HAP-1 (cell line): ENCODE measurements at places on chromosomes 6 and 20.

DNA sequence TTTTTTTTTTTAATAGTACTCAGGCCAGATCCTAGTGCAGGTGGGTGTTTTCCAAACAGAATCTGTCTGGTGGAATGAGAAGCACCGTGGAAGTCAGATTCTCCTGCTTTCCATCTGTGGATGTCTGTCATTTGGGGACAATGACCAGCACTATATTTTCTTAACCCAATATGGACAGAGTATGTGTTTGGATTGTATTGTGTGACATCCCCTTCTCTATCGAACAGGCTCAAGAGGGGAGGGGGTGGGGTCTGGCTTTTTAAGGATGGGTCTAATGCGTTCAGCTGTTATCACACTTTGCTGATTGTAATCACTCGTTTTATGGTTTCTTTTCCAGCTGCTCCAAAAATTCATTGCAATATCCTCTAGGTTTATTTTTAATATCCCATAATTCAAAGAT is 197.5 kb upstream of the CEP162 start:
- DNase-seq = no peak

GRCh38 chr6:137531376-137532092 is 37.3 kb upstream of the OLIG3 start:
- no peak for DNase-seq

GRCh38 chr6:109130065-109130464 is 34.8 kb downstream of the CEP57L1 start:
- no peak for DNase-seq

- DNase-seq = no peak
Observed at GRCh38 chr6:7188492-7188891, 80.7 kb downstream of the RREB1 start.

DNA sequence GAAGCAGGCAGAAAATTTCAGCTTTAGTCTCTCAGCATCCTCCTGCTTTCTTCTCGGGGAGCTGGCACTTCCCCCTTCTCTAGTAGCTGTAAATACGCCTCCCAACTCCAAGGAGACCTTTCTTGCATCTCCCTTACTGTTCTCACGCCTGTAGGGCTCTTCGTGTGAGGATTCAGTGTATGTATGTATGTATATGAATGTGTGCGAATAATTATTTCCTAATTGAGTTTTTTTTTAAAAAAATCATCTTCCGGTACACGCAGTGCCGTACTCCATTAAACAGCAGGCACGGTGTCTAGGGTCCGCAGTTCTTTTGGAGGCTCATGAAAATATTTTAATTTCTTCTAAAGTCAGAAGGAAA is 85.4 kb downstream of the HFE start:
- peak; percentile 22 for DNase-seq

GRCh38 chr6:42896178-42896719 is 16.8 kb downstream of the RPL7L1 start:
- no peak for DNase-seq

- DNase-seq = no peak
Observed at GRCh38 chr6:39902136-39902535, 32.1 kb downstream of the MOCS1 start.

DNA sequence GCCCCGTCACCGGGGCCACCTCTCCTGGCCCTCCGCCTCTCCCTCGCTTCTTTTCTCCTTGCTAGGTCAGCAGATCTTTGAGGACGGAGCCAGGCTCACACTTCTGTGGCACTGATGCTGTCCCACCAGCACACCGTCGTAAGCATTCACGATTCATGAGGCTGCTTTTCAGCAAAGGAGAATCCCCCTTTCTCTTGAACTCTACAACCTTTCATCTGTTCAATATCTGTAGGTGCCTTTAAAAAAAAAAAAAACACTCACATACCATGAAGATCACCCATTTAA is 31.3 kb downstream of the ANKRD60 start:
- DNase-seq = no peak

DNA sequence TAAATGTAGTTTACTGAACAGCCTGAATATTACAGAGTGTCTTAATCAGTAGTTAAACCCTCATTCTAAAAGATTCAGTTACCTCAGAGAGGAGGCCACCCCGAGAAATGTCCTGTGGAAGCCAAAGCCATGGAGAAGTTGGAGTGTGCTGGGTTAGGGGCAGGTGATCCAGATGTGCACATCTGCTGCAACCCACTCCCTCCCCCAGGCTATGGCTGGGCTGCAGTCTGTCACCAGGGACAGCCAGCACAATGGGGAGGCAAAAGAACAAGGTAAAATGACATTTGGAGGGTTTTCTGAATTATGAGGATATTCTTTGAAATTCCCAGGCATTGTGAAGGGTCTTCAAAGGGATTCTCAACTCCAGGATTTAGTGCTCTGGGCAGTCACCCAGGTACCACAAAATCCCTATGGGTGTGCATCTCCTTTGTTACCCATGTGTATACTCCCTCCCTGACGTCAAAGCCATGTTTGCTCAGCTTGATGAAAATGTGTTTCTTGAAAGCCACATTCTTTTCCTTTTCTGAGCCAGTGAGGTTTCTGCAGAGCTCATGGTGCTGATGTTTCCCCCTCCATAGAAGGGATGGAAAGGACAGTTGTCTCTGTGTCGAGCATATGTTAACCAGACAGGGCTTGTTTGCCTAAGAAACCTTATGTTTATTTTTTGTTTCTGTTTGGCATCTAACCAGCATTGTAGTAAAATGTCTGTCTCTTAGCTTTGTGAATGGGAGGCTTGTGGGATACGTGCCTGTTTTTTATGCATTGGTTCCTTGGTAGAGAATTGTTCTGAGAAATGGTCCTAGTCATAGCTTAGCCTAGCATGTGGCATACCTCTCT is 212.3 kb upstream of the TBX18 start:
- DNase-seq = no peak

GRCh38 chr6:82080767-82081166 is 166.8 kb downstream of the IBTK start:
- no peak for DNase-seq

- no peak for DNase-seq
Observed at GRCh38 chr6:17673543-17674254, 33.0 kb downstream of the NUP153 start.

GRCh38 chr20:44157061-44157460 is 29.9 kb downstream of the JPH2 start:
- DNase-seq = no peak

DNA sequence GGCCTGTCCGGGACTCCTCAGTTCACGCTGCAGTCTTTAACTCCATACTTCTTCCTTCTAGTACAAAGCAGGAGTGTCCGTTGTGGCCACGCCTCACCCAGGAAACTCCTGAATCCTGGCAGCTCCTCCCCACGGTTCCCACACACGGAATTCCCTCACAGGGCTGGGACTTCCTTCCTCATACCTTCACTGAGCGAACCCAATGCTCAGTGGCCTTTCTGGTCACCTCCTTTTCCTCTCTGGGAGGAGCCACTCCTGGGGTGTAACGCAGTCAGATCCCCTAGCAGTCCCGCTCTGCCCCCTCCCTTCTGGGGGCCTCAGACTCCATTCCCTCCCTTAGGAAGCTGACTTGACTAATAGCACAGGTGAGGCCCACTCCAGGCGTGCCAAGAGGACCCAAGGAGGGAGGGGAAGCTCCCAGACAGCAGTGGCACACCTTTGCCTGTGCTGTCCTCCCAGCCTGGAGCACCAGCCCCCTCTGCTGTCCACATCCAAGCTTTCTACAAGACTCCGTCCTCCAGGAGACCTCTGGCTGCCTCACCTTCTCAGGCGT is at the start of gene SLC52A3:
Gene SLC52A3, minus strand, starts transcription at position 75 of the 553 bp plus-strand sequence. CDS start 2,726 bp downstream, outside the sequence.
- no peak for DNase-seq

- DNase-seq = no peak
Observed at GRCh38 chr6:90314514-90314913, 17.9 kb upstream of the BACH2 start.

- no peak for DNase-seq
Observed at GRCh38 chr20:9038791-9039535, 29.9 kb upstream of the PLCB4 start.

DNA sequence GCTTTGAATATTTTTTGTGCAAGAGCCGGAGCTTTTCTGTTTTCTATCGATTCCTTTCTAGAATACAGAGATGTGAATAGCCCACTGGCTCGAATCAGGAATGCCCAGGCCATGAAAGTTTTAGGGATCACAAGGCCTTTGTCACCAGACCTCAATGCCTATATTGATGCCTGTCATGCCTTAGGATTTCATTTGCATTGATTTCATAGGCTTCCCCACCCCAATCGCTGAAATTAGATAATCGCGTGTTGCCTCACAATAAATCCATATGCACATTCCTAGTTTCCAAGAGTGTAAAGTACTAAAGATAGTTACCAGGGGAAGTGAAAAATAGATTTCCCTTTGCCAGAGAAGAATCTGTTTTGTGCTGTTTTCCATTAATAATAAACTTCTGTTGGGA is 150.8 kb downstream of the SASH1 start:
- DNase-seq = no peak

GRCh38 chr6:135722190-135722589 is 129.3 kb upstream of the PDE7B start:
- DNase-seq = no peak

GRCh38 chr6:93675856-93676417 is 256.6 kb upstream of the EPHA7 start:
- no peak for DNase-seq

DNA sequence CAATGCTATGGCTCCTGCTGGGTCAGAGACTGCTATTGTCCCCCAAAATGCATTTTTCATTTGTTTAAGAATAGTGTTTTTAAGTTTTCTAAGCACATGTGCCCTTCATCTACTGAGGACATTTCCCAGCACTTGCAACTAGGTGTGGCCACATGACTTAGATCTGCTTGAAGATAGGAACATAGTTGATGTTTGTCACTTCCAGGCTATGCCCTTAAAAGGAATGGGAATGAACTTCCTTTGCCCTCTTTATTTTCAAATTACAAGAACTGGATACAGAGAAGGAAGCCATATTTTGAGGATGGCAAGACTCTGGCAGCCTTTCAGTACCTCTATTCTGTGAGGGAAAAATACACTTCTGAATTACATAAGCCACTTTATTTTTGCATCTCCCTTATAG is 203.0 kb upstream of the TFAP2D start:
- no peak for DNase-seq

DNA sequence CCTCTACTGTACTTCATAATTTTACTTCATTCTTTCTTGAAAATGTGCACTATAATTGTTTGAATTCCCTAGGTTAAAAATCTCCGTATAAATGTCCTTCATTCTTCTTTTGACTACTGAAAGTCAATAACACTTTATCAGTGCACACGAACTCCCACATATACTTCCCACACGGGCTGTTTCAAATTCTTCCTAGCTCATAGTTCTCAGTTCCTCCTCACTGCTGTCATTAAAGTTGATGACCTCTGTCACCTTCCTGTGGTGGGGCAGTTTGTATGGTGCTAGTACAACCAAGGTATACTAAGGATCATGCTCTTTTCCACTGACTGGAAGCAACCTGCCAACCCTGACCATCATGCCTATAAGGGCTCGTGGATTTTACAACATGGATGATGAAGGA is 40.0 kb upstream of the CD2AP start:
- no peak for DNase-seq

DNA sequence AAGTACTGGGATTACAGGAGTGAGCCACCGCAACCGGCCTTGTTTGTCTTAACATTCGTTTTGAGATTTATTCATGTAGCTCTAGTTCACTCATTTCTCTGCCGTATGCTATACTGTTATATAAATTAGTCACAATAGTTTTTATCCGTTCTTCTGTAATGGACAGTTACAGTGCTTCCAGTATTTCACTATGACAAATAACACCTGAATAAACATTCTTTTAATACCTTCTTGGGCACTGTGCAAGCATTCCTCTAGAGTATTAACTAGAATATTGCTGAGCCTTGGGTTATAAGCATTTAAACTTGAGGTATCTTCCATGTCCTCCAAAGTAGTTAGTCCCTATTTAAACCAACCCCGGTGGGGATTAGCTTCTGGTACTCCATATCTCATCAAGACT is 45.6 kb downstream of the STK38 start:
- no peak for DNase-seq

GRCh38 chr6:112024464-112024863 is 29.4 kb upstream of the CCN6 start:
- no peak for DNase-seq

- DNase-seq = no peak
Observed at GRCh38 chr20:10594296-10594868, 79.4 kb downstream of the JAG1 start.

- peak; percentile 56 for DNase-seq
Observed at GRCh38 chr6:38671885-38672467, 31.0 kb downstream of the GLO1 start.

DNA sequence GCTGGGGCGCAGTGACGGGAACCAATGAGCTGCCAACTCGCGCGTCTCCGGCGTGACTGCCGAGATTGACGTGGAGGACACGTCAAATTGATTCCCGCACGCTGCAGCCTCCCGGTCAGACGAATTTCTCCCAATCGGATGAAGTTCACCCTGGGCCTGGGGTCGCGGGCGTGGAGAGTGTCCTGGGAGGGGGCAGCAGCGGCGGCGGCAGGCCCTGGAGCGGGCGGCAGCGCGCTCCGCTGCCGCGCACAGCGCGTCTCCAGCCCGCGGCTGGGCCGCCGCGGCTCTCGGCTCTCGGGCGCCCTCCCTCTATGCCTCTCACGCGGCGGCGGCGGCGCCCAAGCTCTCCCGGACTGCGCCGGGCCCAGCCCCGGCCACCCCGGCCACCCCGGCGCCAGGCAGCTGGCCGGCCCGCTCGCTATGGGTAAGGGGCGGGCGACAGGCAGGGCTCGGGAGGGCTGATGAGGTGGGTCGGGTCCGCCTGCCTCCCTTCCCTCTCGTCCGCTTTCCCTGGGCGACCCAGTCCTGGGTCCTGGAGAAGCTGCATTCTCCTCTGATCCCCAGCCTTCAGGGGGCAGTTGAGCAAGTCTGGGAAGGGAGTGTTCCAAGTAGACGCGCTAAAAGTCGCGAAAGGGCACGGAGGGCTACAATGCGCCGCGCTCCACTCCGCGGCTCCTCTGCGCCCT is at the start of gene PAX1:
Gene PAX1, plus strand, starts transcription at position 90 of the 686 bp plus-strand sequence. Its CDS starts 49 bp downstream, at position 139.
- DNase-seq = no peak

DNA sequence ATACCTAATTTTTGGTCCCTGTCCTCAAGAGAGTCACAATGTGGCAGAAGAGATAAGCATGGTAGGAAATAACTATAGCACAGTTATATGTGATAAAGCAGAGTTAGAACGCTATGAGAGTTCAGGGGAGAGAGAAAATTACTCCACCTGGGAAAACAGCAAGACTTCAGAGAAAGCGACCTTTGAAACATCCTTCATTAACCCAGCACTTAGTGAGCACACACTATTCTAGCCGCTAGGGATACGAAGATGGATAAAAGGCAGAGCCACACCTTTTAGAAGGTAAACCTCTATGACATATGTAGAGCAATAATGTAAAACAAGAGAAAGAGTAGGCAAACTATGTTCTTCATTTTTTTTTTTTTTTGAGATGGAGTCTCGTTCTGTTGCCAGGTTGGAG is 264.3 kb downstream of the PTPRK start:
- no peak for DNase-seq

DNA sequence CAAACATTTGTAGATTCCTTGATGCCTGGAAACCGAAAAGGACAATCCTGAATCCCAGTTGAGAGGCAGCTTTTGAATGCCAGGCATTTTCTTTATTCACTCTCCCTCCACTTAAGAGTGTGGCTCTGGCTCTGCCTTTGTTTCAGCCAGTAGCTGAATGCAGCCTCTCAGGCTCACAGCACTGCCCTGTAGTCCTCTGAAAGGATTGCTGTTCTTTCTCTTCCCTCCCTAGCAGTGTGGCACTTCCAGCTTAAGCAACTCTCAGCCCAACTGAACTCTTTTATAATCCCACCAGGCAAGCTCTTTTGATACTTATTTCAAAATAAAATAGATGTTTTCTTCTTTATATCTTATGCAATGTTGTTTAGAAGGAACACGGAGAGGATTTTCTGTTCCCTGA is 415.6 kb downstream of the GJA1 start:
- peak; percentile 74 for DNase-seq
